ENCODE measurements at places on chromosomes 6 and 20.

- DNase-seq: no peak
These were observed 875.4 kb upstream of the MAP3K7 start for GRCh38 chr6:91462241-91462640.

DNA sequence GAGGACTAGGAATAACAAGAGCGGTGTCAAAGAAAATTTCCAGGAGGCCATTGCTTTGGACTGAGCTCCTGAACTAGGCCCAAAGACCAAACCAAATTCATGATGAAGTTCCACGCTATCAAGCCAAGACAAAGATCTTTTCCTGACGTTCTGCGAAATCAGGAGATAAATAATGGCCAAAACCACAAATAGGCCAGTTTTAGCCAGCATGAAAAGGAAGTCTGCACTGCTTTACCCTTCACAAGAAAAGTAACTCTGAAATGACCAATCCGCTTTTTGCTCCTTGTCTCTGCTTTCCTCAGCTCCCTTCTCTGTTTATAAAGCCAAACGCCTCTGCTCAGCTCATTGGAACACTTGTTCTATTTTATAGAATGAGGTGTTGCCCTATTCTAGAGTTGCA is 6.7 kb downstream of the NCOA5 start:
- DNase-seq: no peak

- peak; percentile 46 for DNase-seq
These were observed 84.9 kb downstream of the FBXO5 start for GRCh38 chr6:152897807-152898399.

- no peak for DNase-seq
These were observed 95.5 kb downstream of the EYA2 start for GRCh38 chr20:46990017-46990595.

DNA sequence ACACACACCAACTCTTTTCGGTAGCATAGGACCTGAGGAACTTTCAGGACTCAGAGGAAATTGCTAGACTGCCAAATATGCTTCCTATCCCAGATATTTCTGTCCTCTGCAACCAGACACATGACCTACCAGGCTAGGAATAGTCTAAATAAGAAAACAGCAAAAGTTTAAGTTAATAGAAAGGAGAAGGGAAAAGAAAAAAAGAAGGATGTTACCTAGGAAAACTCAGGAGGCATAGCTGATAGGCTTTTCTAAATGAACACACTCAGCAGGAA is 74.6 kb downstream of the MAP3K5 start:
- no peak for DNase-seq

GRCh38 chr6:157487110-157487773 is 106.3 kb downstream of the ZDHHC14 start:
- no peak for DNase-seq

GRCh38 chr6:35021004-35021403 is 120.1 kb downstream of the TCP11 start:
- DNase-seq: no peak

DNA sequence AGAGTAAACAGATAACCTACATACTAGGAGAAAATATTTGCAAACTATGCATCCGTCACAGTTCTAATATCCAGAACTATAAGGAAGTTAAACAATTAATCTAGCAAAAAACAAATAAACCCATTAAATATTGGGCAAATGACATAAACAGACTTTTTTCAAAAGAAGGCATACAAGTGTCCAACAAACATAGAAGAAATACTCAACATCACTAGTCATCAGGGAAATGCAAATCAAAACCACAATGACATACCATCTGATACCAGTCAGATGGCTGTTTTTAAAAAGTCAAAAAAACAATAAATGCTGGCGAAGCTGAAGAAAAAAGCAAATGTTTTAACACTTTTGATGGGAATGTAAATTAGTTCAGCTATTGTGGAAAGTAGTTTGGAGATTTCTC is 1117.7 kb upstream of the MAP3K7 start:
- DNase-seq: no peak

DNA sequence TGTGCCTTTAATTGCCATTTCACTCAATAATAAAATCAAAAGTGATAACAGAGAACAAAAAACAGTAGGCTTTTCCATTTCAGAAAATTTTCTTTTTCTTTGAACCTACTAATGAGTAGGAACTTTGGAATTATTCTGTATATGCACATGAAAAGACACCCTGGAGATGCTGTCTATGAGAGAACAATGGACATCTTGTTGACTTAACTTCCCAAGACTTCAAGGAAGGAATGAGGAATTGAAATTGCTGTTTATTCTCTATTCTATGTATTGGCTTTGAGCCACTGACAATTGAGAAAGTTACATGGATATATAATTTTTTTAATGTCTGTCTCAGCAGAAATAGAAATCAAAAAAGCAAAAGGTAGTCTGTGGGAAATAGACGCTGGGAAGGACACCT is 98.6 kb upstream of the PCSK2 start:
- no peak for DNase-seq

GRCh38 chr6:43919774-43920173 is 149.8 kb downstream of the VEGFA start:
- no peak for DNase-seq

- no peak for DNase-seq
These were observed 372.7 kb upstream of the SULF2 start for GRCh38 chr20:48158014-48158413.

DNA sequence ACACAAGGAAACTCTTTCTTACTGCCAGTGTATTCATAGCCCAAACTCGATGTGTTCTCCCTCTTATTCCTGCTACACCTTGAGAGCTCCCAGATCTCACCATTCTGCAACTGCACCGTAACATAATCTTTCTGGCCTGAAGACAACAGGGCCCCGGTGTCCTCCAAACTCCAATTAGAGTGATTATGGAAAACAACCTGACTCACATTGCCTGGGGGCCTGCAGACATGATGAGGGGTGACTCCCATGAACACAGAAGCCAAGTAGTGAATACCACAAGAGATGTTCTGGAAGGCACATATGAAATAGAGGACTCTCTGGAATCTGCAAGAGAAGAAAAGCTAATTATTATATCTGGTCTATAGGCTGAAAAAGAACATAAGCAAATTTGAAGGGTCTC is 19.7 kb downstream of the SLC22A16 start:
- no peak for DNase-seq

DNA sequence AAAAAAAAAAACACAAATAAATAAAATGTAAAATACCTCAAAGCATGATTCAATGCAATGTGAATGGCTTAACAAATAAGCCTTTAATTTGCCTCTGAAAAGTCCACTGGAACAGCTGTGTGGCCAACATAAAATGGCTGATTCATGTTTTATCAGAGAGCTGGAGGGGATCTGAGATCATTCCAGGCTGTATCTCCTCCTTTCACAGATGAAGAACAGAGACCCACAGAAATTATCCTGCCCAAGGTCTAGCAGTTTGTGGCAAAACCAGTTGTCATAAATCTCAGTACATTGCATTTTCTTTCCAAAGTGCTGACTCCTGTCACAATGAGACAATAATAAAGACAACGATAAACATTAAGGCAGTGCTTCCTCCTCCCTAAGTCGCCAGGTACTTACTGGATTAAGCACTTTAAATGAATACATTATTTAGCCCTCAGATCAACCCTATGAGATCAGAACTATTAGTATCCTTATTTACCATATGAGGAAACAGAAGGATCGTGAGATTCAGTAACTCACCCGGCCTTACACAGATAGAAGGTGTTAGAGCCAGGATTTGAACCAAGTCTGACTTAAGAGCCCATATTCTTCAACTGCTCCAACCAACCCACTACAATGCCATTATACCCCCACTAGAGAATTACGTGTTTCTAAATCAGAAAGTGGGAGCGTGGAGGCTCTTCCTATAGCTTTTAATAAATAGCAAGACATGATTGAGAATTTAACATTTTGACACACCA is 118.3 kb downstream of the KIF13A start:
- no peak for DNase-seq

DNA sequence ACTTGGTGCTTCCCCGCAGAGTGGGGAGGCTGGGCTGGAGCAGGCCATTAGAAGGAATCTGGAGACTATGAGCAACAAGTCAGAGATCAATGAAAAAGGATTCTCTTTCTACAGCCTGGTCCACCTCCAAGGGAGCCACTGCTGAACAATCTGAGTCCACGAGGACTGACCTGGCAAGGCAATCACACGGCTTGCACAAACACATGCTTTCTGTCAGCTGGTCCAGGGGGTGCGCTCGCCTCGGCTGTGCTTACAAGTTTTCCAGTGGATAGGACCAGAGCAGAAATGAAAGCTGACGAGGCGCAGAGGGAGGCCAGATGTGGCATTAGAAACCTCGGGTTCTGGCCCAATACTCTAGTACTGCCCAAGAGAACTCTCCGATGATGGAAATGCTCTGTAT is 18.1 kb downstream of the KCNK5 start:
- no peak for DNase-seq

GRCh38 chr6:47168180-47168579 is 126.0 kb upstream of the ADGRF1 start:
- DNase-seq: no peak

GRCh38 chr6:159252955-159253508 is 83.8 kb downstream of the FNDC1 start:
- no peak for DNase-seq

- no peak for DNase-seq
These were observed 45.2 kb downstream of the ANKEF1 start for GRCh38 chr20:10079964-10080363.

DNA sequence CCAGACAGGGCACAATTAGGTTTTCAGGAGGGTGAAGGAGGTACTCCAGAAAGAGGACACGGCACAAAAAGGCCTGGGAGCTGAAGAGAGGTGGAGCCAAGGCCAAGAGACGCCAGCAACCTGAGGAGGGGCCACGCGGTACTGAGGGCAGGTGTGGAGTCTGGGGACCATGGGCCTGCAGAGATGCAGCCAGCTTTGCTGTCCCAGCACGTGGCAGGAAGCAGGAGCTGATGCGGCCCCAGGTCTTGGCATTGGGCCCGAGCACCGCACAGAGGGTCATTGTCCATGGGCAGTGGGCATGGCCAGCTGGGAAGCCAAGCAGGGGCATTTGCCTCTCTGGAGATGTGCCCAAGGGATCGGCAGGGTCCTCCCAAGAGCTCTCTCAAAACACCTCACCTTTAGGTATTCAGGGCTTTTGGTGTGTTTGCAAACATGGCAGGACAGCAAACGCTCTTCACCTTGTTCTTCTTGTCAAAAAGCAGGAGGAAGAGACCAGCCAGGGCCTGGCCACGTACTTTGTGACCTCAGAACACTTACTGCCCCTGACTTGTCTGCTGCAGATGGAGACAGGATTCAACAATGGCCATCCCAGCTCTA is 1.4 kb upstream of the BPIFB1 start:
- no peak for DNase-seq

- DNase-seq: no peak
These were observed 1.9 kb downstream of the GCNT2 start for GRCh38 chr6:10522929-10523573.

GRCh38 chr20:348972-349841 is 2.3 kb downstream of the NRSN2 start:
- DNase-seq: no peak

- DNase-seq: no peak
These were observed 5.1 kb downstream of the BRPF3 start for GRCh38 chr6:36201612-36202011.

DNA sequence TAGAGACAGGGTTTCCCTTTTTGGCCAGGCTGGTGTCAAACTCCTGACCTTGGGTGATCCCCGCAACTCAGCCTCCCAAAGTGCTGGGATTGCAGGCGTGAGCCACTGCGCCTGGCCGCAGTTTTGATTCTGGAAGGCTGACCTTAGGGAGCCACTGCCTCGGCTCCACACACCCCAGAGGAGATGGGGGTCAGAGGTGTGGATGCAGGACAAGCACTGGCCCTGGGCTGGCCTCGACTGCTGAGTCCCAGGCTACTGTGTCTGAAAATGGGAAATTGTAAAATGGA is 1.5 kb downstream of the ZBP1 start:
- no peak for DNase-seq

GRCh38 chr6:110828396-110828795 is 13.1 kb upstream of the CDK19 start:
- no peak for DNase-seq

- DNase-seq: no peak
These were observed 11.5 kb upstream of the PDYN start for GRCh38 chr20:2005359-2005758.

DNA sequence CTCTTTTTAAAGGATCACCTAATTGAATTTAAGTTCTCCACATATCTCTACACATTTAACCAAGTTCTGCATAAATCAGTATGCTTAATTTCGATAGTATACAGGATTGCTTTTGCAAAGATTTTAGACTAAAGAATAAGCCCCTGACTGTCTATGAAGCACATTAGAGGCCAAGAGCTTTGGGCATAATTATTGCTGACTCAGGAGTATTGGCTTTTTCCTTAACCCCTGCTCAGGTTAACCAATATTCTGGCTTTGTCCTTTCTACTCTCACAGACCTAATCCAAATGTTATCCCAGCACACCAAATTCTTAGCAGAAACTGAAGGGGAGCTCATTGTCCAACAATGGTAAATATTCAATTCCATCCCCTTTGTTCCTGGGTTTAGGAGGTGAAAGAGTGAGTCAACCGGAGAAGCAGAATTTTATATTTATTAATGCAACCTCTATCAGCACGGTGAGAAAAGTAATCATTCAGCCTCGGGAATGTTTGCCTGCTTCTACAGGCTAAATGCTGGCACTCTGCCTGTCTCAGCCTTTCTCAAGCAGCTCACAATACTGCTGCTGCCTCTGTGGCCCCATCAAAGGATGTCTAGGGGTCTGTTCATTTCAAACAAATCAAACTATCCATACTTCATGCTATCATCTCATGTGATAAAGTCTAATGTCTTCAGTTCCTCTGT is 125.0 kb downstream of the SIM1 start:
- no peak for DNase-seq

DNA sequence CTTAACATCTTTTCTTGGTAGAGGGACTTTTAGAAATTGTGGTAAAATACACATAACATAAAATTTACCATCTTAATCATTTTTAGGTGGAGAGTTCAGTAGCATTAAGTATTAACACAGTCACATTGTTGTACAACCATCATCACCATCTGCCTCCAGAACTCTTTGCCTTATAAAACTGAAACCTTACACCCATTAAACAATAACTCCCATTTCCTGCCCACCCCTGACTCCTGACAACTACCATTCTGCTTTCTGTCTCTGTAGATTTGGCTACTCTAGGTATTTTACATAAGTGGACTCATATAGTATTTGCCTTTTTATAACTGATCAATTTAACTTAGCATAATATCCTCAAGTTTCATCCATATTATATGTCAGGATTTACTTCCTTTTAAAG is 88.7 kb downstream of the ZHX3 start:
- no peak for DNase-seq

GRCh38 chr6:118748311-118749062 is 97.1 kb upstream of the CEP85L start:
- no peak for DNase-seq

GRCh38 chr6:36333931-36334725 is 2.6 kb downstream of the BNIP5 start:
- no peak for DNase-seq

GRCh38 chr6:24752917-24753492 is 21.7 kb upstream of the GMNN start:
- DNase-seq: no peak

GRCh38 chr20:62389601-62390087 is 2.7 kb downstream of the RPS21 start:
- DNase-seq: no peak

- DNase-seq: no peak
These were observed 14.0 kb downstream of the PLCG1 start for GRCh38 chr20:41151134-41151869.

DNA sequence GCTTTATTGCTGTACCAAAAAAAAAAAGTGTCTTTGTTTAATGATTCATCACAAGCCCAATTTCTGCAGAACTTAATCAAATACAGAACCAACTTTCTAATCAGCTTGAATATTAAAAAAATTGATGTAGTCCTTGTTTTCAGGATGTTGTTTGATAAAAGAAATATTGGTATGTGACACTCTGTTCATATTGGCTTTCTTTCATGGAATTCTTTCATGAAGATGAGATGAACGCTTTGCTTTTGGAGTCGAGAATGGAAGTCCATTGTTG is 184.3 kb downstream of the ZNF217 start:
- no peak for DNase-seq
